GM23248 (cell line): ENCODE measurements at places on chromosomes 3 and 15. TPM values are rescaled to one million over a fixed set of nuclear protein-coding genes. Genes with fewer than 3 reads are reported as not detected.

The XCR1 gene
- not detected in 2 replicates for polyA plus RNA-seq

The LMLN gene
- polyA plus RNA-seq: 5.8 and 6.2 TPM in 2 replicates

The SORD gene
- polyA plus RNA-seq: 10.9 and 12.0 TPM in 2 replicates

- H3K4me3 ChIP-seq: no peak overlapping the region
- DNase-seq: no peak
- no peaks in the 10 kb centered on the region for H3K36me3 ChIP-seq
- H3K4me1 ChIP-seq: no peaks in the 10 kb centered on the region
- H3K27ac ChIP-seq: no peak overlapping the region
Measured at GRCh38 chr3:181999314-181999713, 287.6 kb downstream of the SOX2 start.

GRCh38 chr3:38651153-38651789 lies 1.8 kb upstream of the SCN5A start:
- no peak overlapping the region for H3K4me3 ChIP-seq
- no peaks in the 10 kb centered on the region for H3K36me3 ChIP-seq
- peaks cover 57% of the 10 kb centered on the region for H3K27me3 ChIP-seq
- H3K27ac ChIP-seq: no peak overlapping the region

GRCh38 chr15:99282121-99282520 lies 30.8 kb downstream of the LRRC28 start:
- H3K4me1 ChIP-seq: peaks cover 4% of the 10 kb centered on the region; the same call in 1 of the 2 replicates
- no peaks in the 10 kb centered on the region for H3K27me3 ChIP-seq
- H3K4me3 ChIP-seq: no peak overlapping the region
- no peaks in the 10 kb centered on the region for H3K36me3 ChIP-seq
- no peak for DNase-seq
- H3K27ac ChIP-seq: no peak overlapping the region

- no peak overlapping the region for H3K4me3 ChIP-seq
- no peak overlapping the region for H3K27ac ChIP-seq
- no peaks in the 10 kb centered on the region for H3K36me3 ChIP-seq
- no peaks in the 10 kb centered on the region for H3K27me3 ChIP-seq
- no peaks in the 10 kb centered on the region for H3K4me1 ChIP-seq
Measured at GRCh38 chr3:82261013-82261412, 499.6 kb upstream of the GBE1 start.

GRCh38 chr15:94930441-94930840 lies 699.1 kb downstream of the MCTP2 start:
- H3K27ac ChIP-seq: no peak overlapping the region
- no peak for DNase-seq
- no peak overlapping the region for H3K4me3 ChIP-seq

GRCh38 chr15:84034578-84035398 lies 200.8 kb upstream of the GOLGA6L4 start:
- peak; percentile 4 for DNase-seq
- H3K27ac ChIP-seq: no peak overlapping the region
- H3K4me1 ChIP-seq: no peaks in the 10 kb centered on the region
- H3K27me3 ChIP-seq: 0 out of 2 replicates have a peak, but pooled peaks cover 4% of the 10 kb centered on the region
